ENCODE measurements at places on chromosomes 7 and 10.

- no peak for DNase-seq
Observed at GRCh38 chr7:95845007-95845406, 72.7 kb downstream of the DYNC1I1 start.

DNA sequence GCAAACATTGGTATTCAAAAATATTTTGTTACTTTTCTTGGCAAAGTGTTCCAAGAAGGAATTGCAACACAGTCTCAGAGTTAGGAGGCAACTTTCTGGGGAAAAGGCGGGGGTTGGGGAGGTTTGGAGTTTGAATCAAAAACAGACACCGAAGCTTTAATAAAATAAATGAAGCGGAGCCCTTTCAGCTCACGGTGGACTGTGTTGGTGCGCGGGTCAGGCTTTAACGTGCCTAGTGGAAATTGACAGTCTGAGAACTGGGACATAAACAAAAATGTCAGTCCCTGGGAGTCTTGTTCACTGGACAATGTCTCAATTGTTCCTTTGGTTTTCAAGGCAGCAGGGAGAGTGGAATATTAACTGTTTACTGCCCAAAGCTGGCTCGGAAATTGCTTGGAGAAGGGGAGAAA lies 109.3 kb downstream of the TCF7L2 start:
- no peak for DNase-seq

DNA sequence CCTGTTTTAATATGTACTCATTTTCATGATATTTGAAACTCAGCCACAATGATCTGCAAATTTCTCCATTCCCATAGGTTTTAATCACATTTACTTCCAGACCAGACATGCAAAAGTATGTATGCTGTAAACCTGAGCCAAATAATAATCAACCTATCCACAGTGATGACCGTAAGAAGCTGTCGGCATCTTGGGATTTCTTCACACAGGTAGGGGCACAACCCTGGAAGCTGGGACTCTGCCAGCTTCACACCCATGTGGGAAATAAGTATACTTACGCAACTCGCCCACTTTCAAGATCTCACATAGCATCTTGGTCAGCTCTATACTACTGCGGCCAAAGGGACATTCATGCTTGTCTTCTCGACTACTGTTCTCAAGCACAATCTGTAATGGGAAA lies 352.3 kb downstream of the ELMO1 start:
- DNase-seq: no peak

DNA sequence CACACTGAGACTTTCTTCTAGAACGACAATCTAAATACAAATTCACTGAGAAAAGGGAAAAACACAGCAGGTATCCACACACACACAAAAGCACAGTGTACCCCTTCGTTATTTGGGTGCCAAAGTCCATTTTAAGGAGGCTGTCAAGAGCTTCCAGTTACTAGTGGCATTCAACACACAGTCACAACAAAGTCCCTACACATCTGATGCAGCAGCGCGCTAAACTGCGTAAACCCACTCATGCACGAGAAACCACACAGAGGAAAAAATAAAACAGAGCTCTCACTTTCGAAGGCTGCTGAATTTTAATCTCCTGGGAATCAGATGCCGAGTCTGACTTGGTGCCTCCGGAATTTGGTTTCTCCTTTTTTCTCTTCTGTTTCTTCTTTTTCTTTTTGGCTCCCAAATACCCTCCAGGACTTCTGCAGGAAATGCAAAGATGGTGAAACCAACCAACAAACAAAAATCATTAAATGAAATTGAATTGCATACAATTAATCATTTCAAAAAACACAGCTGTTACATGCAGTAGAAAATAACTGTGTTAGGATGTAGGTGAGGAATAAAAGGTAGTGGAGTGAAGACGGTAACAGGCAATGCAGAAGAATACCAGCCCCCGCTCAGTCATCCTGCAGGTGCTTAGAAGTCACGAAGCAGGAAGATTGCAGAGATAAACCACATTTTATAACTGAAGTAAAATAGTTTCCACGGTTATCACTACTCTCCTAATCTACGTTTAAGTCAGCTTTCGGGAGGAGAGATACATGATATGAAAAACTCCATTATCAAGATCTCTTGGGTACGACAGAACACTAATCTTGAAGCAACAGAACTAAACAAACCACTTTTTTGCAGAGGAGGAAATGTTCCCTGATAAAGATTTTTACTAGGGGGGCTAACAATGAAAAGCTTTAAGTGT lies 27.1 kb downstream of the NMT2 start:
- DNase-seq: no peak

DNA sequence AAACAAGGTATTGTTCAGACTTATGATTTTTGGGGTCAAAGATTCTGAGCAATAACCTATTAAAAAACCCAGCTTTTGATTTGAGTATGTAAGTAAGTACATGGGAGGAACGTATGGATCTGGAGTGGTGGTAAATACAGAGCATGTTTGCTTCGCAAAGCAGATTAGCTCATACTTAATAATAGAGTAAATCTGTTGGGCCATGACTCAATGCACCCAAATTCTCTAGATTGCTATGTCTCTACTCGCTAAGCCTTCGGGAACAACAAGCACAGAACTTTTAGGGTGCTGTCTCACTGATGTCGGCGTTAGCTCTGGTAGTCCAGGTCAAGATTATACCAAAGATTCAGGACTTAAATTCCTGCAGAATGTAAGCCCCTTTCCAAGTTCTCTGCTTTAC lies 807 bp upstream of the MINPP1 start:
- no peak for DNase-seq

DNA sequence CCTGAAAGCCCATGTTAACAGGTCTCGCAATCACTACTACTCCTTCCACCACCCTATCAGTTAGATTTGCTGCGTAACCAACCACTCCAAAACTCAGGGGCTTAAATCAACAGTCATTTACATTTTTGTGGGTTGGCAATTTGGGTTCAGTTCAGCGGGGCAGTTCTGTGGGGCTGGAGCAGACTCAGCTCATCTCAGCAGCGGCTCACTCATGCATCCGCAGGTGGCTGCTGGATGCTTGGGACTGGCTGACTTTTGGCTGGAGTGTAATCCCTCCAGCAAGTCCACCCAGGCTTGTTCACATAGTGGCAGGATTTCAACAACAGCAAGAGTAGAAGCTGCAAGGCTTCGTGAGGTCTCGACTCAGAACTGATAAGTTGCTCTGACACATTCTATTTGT lies 79.2 kb downstream of the NEUROD6 start:
- no peak for DNase-seq

DNA sequence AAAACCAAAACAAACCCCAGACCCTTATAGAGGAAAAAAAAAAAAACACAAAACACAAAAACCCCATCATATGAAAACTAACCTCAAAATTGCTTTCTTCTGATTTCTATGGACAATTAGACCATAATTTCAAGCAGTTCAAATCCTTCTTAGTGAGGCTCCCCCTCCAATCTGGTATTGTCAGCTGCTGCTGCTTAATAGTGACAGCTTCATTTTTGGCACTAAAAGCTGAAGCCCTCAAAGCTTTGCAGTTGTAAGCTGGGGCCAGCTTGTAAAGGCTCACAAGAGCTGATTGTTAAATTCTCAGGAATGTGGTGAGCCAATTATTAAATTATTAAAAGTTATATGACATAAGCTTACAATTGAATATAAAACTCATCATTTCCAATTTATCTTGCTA lies 21.9 kb downstream of the ATXN7L1 start:
- no peak for DNase-seq

DNA sequence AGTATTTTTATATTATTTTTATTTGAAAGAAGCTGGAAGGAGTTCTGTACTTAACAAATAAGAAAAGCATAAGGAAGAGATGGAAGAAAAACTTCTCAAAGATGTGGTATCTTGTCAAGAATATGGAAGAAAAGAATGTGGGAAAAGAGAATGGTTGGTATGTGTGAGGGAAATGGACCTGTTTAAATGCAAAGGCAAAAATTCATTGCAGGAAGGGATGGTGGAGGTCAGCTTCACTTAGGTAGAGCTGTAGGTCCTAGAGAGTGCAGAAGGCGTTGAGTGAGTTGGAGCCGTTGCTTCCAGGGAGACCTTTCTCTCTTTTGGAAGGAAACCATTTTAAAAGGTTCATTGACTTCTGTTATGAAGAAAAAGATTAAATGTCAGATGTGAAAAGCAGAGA lies 107.3 kb downstream of the EXOC4 start:
- DNase-seq: no peak

DNA sequence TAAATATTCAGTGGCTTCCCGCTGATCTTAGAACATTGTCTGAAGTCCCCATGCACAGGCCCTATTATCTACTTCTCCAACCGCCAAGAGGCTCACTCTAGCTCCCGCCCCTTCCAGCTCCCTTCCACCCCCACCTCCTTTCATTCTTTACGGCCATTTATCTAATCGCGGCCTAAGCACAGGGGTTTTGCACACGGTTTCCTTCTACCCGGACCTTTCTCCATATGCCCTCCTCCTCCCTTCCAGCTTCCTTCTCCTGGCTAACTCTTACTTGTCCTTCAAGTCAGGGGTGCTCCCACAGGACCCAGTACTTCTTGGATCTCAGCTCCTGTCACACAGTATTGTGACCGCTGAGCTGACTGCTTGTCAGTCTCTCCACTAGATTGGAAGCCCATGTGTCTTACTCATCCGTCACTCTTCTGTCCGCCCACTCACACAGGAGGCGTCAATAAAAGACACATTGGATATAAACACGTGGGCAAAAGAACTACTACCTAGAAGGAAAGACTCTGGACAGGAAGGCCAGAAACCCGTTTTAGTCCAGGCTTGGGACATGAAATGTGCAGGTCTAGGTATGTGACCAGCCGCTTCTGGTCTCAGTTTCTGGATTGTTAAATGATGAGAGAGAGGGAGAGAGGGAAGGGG lies 20.2 kb upstream of the HPS1 start:
- DNase-seq: no peak

- no peak for DNase-seq
Observed at GRCh38 chr7:4689151-4689550, 7.1 kb downstream of the FOXK1 start.

- DNase-seq: no peak
Observed at GRCh38 chr7:44080118-44080517, 2.2 kb downstream of the POLM start.

DNA sequence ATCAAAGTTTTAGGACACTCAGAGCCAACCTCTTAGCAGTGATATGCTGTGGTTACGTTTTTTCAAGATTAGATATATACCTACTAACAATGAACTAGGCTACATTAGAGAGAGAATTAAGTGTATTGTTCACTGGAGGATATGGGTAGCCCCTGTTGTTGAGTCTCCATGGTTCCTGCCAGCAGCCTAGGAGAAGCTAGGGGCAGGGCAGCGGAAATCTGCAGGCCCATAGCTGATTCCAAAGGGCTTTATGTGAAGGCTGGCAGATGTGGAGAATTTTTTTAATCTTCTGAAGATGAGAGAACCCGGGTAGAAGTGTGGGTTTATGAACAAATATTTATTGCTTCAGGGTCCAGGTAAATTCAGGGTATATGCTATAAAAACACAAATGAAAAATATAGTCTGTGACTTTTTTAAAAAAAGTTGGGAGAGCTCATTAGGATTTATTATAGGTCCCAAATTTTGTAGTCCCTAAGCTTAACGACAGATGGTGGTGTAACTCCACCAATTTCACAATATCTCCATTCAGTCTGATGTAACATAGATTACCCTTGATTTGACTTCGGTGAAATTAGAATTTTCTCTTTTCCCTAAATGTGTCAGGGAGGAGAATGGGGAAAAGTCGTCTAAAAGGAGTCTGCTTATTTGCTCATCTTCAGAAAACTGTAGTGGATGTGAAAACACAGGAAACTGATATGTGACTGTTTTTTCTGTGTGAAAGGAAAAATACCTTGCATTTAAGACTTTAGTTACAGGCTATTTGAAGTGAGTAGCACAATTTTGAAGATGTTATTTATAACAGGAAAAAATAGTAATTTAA lies 163.0 kb upstream of the PPP1R3A start:
- no peak for DNase-seq

DNA sequence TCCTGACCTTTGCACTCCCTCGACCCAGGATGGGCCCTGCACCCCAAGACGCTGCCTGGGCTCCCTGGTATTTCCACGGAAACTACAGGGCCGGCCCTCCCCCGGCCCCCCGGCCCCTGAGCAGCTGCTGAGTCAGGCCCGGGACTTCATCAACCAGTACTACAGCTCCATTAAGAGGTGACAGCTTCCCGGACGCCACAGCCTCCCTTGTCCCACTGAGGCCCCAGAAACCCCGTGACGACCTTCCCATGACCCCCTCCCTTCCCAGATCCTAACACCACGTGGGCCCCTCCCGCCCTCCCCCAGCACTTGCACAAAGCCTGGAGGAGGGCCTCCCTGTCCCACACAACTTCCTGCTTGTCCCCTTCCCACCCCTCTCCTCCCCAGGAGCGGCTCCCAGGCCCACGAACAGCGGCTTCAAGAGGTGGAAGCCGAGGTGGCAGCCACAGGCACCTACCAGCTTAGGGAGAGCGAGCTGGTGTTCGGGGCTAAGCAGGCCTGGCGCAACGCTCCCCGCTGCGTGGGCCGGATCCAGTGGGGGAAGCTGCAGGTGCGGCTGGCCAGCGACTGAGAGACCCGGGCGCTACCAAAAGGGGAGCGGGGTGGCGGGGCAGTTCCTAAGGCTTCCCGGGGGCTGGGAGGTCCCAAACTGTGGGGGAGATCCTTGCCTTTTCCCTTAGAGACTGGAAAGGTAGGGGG lies 5.7 kb downstream of the NOS3 start:
- no peak for DNase-seq

DNA sequence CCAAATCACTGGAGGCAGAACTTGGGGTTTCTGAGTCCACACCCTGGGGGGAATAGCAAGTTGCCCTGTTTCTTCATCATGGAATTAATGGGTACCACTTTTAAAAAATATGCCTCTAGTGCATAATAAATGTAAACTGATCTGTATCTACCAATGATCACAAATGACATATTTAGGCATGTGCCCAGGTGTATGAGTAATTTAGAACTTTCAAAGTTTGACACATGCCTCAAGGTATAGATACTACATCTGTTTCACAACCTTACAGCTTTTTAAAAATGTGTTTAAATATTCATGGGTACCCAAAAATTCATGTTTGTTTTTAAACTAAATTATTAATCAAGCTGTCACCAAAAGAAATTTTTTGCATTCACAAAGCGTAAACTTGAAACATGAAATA lies 226.0 kb downstream of the KIAA1217 start:
- DNase-seq: no peak

DNA sequence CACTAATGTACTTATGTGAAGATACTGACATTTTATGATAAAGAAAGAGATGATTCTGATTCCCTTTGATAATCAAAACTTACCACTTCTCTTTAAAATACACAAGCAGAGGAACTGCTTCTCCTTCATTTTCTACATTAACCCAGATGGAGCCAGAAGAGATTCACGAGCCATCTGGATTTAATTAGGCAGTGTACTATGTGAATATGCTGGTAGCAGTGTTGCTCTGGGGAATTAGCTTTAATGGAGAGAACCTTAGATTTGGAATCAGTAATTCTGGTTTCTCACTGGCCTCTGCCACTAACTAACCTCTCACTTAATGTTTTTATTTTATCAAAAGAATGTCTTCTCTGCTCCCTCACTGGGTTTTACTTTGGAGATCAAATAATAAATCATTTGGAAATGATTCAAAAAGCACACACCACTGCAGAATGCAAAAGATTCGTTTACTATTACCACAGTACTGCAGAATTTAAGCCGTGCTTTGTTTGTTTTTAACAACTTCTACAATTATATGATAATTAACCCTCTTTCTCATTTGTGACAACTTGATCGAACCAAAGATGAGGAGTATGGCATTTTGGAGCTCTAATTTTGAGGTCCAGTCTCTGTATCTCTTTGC lies 77.5 kb upstream of the PHYHIPL start:
- DNase-seq: no peak

GRCh38 chr10:79492839-79493238 lies 19.5 kb upstream of the EIF5AL1 start:
- no peak for DNase-seq

- DNase-seq: no peak
Observed at GRCh38 chr10:125015356-125015944, 73.5 kb downstream of the ZRANB1 start.

- peak; percentile 3 for DNase-seq
Observed at GRCh38 chr10:100009283-100009792, 409 bp downstream of the DNMBP start.
